Bladder microvascular endothelial cell (primary cell): ENCODE measurements at places on chromosomes 4 and X. TPM values are rescaled to one million over a fixed set of nuclear protein-coding genes. Genes with fewer than 3 reads are reported as not detected.

The CT55 gene
- total RNA-seq: not detected in 2 replicates

The FAM53A gene
- total RNA-seq: 0.65 and 1.7 TPM in 2 replicates

The HERC6 gene
- total RNA-seq: 6.0 and 6.7 TPM in 2 replicates

The NAA11 gene
- total RNA-seq: not detected in 2 replicates

The AFF2 gene
- under 0.01 and 0.16 TPM in 2 replicates for total RNA-seq

The AR gene
- total RNA-seq: 0.49 and 0.63 TPM in 2 replicates

The DUSP21 gene
- total RNA-seq: not detected in 2 replicates

The TEX13B gene
- total RNA-seq: not detected in 2 replicates

The MFAP3L gene
- total RNA-seq: 0.16 and 43.0 TPM in 2 replicates

The EDNRA gene
- total RNA-seq: 0.16 and 0.25 TPM in 2 replicates

The FREM3 gene
- total RNA-seq: 0.32 and 0.76 TPM in 2 replicates

The RAB33B gene
- 15.5 and 22.7 TPM in 2 replicates for total RNA-seq

The BTK gene
- total RNA-seq: not detected in 2 replicates

The MAGEH1 gene
- total RNA-seq: 19.6 and 19.9 TPM in 2 replicates

The NPY5R gene
- total RNA-seq: not detected in 2 replicates

The EGFL6 gene
- not detected in 2 replicates for total RNA-seq
